ENCODE measurements at places on chromosomes 5 and 9.

DNA sequence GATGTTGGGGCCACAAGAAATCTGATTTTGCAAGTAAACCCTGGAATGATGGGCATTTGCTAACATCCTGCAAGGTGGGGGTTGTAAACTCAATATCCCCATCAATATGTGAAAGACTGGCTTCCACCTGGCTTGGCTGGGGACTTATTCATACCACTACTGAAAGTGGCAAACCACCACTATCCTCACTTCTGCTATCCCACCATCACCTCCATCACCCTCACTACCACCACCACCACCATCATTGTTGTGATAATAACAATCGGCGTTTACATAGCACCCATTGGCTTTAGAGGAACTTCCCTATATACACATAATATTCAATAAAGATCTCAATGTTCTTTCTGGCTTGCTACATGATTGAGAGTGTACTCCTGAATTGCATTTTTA is 224.7 kb upstream of the DAP start:
- DNase-seq = no peak

DNA sequence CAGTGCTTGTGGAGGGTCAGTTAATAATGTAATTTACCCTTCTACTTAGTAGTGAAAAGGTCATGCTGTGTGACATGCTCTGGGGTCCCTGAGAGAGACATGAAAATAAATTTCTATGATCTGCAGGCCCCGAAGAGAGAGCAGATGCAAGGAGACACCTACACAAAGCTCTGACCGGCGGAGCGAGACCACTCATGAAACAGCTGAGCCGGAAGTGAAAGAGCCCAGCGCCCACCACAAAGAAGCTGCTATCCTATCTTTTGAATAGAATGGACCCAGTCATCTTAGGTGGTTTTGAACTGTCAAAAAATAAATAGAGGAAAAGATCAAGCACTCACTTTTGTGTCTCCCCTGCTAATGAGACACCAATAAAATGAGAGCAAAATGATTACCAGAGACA is 190.0 kb downstream of the MED10 start:
- no peak for DNase-seq

- no peak for DNase-seq
Observed at GRCh38 chr9:35311891-35312639, 150.3 kb downstream of the UNC13B start.

DNA sequence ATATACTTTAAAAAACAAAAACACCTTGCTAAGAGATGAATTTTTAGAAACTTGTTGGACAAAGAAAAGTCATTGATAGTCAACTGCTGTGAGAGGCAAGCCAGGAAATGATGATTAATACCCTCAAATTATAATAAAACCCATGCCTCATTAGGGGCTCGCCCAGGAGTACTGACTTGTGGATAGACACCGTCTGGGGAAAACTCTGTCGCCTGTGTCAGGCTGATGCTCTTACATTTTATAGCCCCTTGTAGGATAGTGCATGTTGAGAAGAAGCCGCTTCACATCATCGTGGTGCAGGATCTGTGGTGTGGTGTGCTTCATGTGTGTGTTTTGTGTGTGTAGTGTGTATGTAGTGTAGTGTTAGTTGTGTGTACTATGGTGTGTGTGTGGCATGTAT is 39.1 kb downstream of the SYK start:
- DNase-seq = no peak

Measured in central memory CD4-positive, alpha-beta T cell (primary cell).